ENCODE measurements at places on chromosomes 6 and 20.

DNA sequence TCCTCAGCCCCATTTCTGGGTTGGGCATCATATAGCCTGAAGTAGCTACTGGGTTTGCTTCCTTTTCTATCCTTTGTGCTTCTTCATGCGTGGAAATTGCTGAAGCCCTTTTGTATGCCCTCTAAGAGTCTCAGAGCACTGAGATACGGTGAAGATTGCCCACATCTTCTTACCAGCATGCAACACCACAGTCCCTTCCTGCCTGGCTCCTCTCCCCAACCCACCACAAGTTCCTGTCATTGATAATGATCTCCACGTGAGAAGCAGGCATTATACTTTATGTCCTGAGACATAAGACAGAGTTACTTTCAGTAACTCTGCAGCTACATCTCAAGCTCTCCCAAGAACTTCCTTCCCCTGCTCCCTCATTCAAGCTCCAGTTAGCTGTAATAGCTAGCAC, 15.8 kb upstream of the PLCB4 start:
- no peak for DNase-seq

- DNase-seq, result no peak
Measured at GRCh38 chr6:105940990-105941389, 145.1 kb upstream of the PRDM1 start.

DNA sequence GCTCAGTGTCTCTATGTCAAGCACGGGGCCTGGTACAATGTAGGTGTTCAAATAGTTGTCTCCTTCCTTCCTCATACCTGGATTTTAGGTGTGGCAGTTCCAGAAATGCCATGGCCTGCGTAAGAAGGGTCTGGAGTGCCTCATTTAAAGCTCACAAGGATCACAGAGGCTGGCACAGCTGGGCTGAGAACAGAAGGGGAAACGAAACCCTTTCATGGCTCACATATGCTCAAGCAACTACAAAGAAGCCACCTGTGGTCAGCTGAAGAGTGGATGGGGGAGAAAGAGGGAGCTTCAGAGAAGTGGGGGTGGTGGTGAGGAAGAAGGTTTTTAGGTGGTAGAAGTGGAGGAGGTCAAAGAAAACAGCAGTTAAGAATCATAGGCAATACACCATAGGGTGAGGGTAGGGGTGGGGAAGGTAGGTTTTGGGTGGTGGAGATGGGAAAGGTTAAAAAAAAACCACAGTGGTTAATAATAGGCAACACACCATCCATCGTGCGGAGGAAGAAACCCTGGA, 17.0 kb upstream of the TOP1 start:
- DNase-seq, result no peak

DNA sequence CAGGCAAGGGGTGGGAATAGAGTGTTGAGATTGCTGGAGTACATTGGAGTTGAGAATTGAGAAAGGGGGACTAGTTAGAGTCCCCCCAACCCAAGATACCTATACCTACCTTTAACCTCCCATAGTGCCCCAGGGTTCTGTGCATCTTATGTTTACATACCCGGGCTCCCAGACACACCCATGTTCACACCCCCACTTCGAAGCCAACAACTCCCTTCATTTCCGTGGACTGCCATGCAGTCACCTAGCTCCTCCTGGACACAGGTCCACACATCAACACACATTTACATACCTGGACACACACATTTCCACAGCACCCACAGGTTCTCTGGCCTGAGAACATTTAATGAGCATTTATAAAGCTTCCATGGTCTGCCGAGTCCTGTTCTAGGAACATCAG, 5.1 kb downstream of the TMEM63B start:
- DNase-seq, result no peak

DNA sequence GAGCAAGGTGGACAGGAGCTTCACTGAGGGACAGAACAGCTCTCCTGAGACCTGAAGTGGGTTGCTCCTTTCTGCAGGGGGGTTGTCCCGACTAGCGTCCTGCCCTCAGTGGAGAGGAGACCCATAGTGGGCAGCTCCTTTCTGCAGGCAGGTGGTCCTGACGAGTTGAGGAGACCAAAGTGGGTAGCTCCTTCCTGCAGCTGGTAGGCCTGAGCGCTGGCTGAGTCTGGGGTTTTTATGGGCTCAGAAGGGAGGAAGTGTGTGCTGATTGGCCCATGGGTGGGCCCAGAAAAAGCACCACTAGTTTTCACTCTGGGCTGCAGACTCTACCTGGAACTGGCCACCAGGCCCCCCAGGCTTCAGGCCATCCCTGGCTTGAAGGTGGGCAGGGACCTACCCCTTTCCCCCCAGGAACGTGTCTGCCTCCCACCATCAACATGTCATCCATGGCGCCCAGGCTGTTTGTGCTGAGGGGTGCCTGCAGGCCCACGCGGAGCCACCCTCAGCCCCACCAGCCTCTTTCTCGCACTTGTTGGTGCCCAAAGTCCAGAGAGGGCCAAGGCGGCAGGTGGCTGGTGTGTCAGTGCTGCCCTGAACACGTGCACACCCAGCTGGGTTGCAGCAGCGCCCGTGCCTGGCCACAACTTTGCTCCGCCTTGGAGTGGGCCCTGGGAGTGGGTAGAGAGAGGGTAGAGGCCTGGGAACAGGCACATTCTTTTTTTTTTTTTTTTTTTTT, 1.6 kb upstream of the DEK start:
- no peak for DNase-seq

GRCh38 chr6:87705070-87705691, 3.1 kb upstream of the AKIRIN2 start:
- no peak for DNase-seq

DNA sequence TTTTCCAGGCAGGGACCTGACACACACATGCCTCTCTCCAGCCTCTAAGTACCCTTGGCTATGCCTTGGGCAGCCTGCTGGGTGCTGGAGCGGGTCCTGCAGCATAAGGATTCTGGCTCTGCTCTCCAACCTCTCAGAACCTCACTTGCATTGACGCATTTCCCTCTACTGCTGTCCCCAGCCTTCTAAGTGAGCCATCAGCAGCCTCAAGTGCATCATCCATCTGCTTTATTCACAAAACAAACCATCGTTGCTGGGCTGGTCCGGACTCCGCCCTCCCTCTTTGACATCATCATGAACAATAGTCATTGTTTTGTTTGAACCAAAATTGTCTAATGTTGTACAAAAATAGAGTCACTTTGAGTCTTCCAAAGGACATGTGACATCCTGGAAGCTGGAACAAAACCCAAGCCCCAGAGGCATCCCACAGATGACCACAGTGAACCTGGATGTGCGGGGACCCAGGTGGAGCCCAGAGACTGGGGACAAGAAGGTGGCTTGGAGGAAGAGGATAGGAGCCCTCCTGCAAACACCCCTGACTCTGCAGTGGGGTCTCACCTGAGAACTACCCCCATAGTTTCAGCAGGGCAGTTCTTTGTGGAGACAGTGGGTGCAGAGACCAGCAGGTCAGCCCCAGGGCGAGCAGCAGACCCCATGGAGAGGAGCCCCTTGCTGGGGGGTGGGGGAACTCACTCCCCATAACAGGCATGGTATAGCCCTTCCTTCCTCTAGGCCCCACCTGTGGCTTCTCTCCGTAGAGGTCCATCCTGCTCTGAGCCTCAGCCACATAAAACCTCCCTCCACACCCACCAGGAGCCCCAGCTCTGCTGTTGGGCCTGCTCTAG, 230.1 kb downstream of the SYNDIG1 start:
- DNase-seq, result no peak

GRCh38 chr20:32577657-32578056, 7.5 kb downstream of the NOL4L start:
- no peak for DNase-seq

DNA sequence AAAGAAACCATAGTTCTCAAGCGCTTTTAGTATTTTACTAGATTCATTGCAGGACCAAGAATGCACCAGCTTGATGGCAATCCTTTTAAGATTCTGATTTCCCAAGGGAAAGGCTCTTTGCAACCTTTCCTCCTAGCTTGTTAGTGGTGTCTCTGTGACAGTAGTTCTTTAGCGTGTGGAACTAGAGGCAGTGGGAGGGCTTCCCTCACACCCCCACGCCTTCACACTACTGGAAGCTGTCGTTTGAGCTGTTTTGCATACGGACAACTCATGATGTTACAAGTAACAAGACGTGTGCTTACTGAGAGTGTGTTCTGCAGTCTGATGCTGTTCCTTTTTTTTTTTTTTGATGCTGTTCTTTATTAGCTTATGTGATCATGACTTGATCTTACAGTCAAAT, 34.1 kb downstream of the EYA4 start:
- DNase-seq, result no peak

DNA sequence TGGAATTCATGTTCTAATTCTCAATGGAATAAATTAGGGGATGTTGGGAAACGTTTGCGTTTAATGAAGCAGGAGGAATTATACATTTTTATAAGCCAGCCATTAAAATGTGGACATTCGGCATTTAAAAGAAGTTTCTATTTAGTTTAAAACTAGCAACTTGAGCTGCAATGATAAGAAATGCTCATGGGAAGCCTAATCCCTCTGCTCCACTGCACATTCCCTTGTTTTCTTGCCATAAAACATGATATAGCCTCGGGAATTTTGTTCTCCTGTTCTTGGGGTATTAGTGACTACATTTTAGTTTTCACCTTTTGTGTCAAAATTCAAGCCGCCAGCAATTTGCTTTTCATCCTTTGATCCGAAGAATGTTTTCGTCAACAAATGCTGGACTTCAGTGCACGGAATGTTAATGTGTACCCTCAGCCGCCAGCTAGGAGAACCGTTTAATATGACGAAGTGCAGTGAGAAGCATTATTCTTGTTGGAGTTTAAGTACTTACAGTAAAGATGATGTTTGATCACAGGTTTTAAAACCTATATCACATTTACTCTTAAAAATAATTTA, 137.9 kb downstream of the HIVEP1 start:
- DNase-seq, result no peak

DNA sequence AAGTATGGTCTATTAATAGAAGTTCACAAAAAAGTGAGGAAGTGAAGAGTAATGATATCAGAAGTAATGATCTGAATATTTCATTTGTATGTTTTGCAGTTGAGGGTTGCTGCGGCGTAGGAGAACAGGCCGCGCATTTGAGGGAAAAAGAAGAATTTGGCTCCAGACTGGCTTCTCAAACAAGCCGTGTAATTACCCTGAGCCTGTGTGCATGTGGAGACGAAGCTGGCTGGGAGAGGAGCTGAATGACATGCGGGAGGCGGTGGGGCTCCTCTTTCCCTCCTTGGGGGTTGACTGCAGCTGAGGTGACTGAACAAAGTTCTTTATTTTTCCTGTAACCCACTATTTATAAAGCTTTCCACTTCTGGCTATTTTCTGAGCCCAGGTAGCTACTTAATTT, 115.5 kb upstream of the AFDN start:
- no peak for DNase-seq

GRCh38 chr6:96075826-96076225, 60.1 kb downstream of the FUT9 start:
- DNase-seq, result no peak

DNA sequence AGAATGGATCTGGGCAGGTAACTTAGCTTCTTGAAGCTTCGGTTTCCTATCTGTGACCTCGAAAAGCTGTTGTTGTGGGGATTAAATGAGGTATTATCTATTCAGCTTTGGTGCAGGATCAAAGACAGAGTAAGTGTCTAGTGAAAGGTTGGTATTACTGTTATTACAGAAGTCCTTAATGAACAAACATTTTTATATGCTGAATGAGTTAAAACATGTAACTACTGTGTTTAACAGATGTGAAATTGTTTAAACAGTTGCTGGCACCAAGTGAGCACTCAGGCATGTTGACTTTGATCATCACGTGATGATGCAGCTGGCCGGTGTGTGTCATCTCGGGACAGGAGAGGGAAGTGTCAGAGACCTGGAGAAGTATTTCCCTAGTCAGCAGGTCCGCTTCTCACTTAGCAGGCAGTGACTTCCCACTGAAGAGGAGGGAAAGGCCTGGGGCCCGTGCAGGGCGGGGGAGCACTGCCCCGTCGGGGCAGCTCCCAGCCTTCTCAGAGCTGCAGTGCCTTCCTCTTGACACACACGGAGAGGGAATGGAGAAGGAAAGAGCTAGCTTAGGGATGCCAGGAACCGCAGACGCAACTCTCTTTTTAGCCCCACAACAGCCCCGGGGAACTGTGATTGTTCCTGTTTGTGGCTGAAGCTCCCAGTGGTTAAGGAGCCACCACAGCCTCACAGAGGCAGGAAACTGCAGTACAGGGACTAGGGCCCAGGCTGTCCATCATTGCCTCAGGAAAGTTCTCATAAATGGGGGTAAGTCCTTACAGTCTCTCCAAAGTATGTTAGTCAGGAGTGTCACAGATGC, 18.0 kb downstream of the TUBB2A start:
- peak; percentile 56 for DNase-seq

DNA sequence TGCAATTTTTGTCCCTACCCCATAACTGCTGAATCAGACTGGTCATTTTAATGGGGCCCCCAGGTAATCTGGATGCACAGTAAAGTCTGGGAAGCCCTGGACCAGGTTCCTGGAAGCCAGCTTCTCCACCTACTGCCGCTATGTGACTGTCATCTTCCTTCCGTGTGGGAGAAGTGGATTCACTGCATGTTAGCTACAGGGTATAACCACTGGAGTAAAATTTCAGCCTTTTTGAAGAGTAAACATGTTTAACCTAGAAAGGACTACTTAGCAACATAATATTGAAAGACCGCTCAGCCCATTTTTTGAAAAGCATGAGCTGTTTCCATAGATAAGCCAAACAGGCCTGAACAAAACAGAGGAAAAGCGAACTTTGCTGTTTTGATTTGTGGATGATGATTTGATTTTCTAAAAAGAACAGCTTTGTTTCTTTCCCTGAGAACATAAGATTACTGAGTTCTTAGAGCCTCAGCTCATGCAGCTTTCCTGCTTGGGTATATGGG, 208.1 kb downstream of the PLCB4 start:
- DNase-seq, result no peak

DNA sequence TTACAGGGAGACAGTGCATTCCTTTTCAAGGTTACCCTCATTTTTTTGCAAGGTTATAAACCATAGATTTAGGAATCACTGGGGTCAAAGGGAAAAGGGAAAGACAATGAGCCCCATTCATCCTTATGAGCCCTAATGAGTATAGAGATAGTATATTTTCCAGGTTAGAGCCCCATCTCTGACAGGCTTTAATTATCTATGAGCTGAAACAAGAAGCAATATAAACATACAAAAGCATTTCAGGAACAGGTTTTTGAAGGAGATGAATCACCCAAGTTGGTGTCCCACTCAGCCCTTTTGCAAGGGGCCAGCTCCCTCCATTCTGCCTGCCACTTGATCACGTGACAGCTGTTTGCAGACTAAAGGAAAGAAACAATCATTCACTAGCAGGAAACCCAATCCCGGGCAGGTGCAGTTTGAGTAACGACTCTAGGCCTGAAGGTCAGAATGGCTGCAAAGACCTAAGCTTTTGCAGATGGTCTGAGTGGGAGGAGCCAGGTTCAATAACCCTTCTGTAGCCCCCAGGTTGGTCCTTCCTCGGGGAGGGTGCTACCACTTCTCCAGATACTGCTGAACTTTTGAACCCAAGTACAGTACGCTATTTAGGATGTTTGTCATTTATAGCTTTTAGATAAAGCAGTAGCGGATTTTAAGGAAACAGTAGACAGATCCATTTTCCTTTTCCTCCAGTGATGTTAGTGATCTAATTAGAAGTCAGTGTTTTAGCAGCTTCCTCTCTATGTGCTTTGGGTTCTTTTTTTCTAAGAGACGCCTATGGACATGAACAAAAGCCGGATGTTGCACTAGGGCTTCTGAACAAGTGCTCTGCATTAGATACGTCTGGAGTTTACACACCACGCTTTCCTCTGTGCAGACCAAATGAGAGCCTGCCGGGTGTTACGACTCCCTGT, 253.2 kb downstream of the SOX4 start:
- DNase-seq, result no peak

- no peak for DNase-seq
Measured at GRCh38 chr20:58897488-58897887, 45.0 kb downstream of the GNAS start.

GRCh38 chr6:44733868-44734267, 346.4 kb downstream of the CDC5L start:
- DNase-seq, result no peak

Measured in GDM1 (cell line).